ENCODE measurements at places on chromosomes 1 and 21.

- DNase-seq = no peak
Measured at GRCh38 chr1:12083766-12084165, 20.7 kb downstream of the TNFRSF8 start.

- DNase-seq = no peak
Measured at GRCh38 chr1:225863167-225863566, 19.0 kb downstream of the TMEM63A start.

- DNase-seq = no peak
Measured at GRCh38 chr1:39145331-39145965, 59.0 kb upstream of the MACF1 start.

GRCh38 chr21:26715116-26715515 lies 130.1 kb downstream of the ADAMTS1 start:
- no peak for DNase-seq

DNA sequence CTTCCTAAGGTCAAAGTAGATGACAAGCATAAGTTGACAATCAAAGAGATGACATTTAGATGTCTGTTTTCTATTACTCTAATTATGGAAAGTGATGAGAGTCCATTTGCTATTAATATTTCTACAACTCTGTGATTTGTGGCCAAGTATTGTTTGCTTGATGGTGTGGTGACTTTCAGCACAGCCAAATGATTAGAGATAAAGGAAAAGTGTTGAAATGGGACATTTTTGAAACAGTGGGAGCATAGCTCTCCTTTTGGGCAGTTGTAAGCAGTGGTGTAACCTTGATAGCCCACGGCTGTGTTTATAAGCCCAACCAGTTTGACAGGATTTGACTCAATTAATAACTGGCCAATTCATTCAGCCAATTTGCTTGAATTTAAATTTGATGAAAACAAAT lies 31.6 kb downstream of the ZC3H11B start:
- no peak for DNase-seq

GRCh38 chr1:159005161-159005560 lies 4.5 kb upstream of the IFI16 start:
- DNase-seq = no peak

DNA sequence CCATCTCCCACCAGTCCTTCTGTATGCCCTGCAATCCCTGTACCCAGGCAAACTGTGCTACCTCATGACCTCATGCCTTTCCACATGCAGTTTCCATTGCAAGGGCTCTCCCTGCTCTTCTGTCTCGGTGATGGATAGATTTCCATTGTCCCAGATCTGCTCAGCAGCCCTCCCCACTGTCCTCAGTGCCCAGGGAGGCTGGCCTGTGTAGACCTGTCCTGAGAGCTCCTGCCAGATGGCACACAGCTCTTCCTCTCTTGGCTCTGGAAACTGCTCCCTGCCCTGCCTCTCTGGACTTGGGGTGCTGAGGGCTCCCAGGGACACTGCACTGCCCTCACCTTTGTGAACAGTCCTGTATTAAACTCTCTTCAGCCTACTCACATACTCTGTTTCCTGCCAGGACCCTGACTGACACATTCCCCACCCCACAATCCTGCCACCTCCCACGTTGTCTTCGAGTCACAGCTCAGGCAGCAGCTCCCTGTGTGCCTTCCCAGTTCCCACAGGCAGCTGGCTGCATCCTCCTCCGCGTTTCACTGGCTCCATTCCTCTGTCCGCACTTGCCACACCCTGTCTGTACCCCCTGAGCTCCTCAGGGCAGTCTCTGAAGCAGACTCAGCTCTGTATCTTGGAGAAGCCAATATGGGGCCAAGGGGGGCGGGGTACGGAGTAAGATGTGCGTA lies 57.0 kb downstream of the SPATA46 start:
- DNase-seq = no peak

GRCh38 chr1:26468911-26469310 lies 3.3 kb upstream of the HMGN2 start:
- no peak for DNase-seq

DNA sequence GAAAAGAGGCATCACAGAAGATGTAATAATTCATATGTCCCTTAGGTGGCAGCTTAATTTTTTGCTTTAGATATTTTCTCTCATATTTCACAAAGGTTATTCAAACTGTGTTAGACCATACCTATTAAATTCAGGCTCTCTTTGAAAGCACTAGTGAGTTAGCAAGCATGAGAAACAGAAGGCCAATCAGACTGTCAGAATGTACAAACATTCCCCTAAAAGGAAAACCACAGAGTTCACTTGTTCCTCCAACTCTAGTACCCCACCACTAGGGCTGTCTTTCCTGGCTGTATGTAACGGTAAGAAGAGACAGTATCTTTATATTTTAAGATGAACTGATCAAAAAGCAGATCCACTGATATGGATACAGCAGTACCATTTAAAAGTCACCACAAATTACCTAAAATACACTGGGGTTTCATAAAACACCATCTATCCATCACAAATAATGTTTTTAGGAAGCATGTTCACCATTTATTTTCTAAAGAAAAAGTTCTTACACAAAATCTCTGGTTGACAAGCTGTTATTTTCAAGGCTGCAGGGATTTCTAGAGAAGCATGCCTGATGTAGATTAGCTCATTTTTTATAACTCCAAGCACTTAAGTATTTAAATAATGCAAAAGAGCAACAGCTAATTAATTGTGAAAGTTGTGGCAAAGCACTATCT lies 1.8 kb downstream of the ARPC5 start:
- peak; percentile 68 for DNase-seq

DNA sequence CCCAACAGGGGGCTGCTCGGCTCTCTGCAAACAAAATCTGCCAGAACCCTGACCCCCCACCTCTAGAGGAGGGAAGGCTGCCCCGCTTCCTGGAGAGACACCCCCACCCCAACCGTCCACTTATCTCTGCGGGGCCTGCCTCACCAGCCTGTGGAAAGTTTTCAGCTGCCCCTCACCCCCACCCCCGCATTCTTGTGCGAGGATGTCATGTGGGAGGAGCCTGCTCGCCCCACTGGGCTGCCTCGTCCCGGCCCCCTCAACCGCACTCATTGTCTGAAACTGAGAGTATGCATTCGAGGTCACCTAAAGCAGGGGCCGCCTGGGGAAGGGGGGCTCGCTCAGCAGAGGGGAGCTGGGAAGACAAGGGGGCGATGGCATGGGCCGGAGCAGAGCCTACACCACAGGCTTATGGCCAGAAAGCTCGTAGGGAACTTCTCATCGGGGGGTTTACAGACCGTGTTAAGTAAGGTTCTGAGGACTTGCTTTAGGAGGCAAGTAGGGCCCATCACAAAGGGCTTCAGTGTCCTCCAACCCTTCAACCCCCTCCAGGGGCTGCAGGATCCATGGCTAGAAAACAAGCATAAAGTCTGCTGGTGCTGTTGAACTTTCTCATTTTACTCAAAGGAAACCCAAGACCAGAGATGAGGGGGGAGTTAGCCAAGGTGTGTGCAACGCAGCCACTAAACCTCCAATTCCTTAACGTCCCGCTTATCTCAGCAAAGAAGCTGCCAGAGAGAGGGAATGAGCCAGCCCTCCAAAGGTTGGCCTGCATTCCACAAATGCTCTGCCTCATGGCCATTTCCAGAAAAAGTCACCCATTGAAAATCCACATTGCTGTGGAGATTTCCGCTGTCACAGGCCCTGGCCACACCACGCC lies 9.4 kb downstream of the EPHA2 start:
- DNase-seq = no peak

DNA sequence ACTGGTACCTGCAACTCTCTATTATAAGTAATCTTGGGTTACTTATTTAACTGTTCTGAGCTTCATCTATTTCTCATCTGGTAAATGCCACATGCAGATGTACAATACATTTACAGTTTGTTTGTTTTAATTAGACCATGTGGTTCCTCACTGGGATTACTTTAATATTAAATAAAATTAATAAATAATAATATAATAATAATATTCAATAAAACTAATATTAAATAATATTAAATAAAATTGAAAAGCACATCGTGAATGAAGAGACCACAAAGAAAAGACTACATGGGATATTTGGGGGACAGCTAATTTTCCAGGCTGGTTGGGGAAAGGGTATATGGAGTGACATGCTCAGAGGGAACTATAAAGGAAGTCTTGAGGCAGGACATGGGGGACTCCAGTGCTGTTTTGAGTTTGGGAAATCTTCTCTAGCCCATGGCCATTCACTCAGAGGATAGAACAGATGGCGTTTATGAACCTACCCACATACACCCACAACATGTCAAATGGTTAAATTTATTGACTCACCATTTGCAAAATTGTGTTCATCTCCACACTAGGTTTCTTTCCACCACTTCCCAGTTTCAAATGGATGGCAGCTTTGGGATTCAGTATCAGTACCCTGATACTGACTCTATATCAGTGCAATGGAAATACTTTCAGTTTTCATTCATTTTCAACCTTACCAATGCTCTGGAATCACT lies 25.6 kb downstream of the DIRAS3 start:
- DNase-seq = no peak

- no peak for DNase-seq
Measured at GRCh38 chr1:185049670-185050069, 4.3 kb downstream of the RNF2 start.

GRCh38 chr1:151131701-151132334 lies 14.6 kb downstream of the SEMA6C start:
- DNase-seq = no peak

GRCh38 chr1:47399846-47400155 lies 16.3 kb upstream of the FOXE3 start:
- DNase-seq = no peak

- DNase-seq = no peak
Measured at GRCh38 chr1:169779150-169779549, 15.6 kb downstream of the METTL18 start.

DNA sequence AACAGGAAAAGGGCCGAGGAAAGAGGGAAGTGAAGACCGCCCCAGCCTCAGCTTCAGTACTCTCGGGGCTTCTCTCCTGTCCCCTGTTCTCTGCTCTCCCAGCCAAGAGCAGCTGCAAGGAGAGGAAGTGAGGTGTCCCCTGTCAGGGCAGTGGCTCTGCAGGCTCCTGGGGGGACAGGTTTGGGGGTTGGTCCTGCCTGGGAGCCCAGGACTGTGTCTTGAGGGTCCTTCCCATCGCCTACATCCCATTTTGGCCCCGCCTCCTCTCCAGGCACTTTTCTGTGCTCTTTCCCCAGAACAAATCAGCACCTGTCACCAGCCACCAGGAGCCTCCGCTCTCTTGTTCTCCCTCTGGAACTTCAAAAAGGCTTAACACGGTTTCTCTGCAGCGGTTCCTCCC lies 82.6 kb downstream of the VWA5B1 start:
- no peak for DNase-seq

- no peak for DNase-seq
Measured at GRCh38 chr1:162846256-162847212, 14.4 kb downstream of the CCDC190 start.

DNA sequence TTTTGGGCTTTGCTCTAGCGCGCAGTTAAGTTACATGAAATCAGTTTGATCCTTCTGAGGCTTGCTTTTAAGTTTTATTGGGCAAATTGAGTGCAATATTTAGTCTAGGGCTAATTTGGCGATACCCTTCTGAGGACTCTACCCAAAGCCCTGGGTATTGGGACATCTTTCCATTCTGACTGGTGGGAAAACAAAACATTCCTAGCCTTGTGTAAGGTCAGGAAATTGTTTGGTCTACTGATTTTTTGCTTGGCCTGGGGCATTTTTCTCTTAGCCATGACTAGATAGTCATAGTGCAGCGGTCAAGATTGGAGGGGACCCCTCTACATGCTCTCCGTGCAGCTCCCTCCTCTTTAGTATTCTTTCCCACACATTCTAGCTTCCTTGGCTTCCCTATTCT lies 189.6 kb upstream of the PTGFR start:
- DNase-seq = no peak

All from inflammatory macrophage treated with lipopolysaccharide for 4 hours (primary cell).